ENCODE measurements at places on chromosomes 2 and 18.

DNA sequence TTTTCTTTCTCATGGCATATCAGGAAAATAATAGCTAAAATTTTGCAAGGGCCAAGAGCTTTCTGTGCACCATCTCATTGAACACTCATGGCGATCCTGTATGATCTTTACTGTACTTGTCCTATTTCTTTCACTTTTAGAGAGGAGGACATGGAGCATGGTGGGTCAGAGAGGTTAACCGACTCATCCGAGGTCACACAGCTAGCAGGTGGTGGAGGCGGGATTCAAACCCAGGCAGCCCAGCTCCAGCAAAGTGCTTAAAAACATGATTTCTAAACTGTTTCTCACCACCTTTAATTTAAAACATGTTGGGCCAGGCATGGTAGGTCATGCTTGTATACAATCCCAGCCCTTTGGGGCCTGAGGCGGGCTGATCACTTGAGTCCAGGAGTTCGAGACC, 6.4 kb downstream of the NGEF start:
- no peak for DNase-seq

DNA sequence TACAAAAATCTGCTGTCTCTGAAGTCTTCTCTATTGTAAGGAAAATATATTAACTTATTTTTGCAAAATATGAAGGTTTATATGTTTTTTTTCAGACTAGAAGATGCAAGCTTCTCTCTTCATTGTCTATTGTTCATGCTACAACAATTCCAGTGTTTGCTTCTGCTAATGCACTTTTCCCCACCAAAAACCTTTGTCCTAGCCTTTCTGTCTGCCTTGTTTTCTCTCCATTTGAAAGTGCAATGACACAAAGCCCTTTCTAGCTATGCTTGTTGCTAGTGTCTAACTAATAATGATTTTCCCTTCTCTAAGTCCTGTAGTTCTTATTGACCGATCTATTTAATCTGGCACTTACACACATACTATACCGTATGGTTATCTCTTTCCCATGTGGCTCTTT, 369.5 kb upstream of the CELF4 start:
- DNase-seq: no peak

DNA sequence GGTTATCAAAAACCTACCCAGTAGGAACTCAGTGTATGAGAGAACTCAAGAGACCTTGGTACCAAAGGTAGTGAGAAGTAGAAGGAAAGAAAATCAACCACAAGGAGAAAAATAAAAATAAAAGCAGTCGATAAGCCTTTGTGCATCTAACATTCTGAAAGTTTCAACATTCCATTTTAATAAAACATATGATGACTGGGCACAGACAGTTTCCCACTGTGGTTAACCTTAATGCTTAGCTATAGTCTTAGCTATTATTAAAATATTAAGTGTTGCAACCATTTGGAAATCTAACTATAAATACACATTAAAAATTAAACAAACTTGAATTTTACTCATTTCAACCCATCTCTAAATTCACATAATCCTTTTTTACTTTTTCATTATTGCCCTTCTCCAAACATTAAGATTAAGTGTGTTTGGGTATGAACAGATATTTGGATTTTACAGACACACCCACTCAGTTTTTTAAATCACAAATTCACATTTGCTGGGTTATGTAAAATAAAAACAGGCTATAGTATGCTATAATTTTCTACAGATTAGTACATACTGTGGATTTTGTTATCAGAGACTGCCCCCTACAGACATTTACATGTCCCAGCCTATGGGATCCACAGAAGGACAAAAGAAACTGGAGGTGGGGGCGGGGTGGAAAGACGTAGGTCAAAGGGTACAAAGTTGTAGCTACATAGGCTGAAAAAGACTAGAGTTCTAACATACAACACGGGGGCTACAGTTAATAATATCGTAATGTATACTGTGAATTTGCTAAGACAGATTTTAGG, 32.8 kb downstream of the SRBD1 start:
- DNase-seq: no peak

- DNase-seq: no peak
Observed at GRCh38 chr2:17573085-17573803, 32.7 kb downstream of the VSNL1 start.

DNA sequence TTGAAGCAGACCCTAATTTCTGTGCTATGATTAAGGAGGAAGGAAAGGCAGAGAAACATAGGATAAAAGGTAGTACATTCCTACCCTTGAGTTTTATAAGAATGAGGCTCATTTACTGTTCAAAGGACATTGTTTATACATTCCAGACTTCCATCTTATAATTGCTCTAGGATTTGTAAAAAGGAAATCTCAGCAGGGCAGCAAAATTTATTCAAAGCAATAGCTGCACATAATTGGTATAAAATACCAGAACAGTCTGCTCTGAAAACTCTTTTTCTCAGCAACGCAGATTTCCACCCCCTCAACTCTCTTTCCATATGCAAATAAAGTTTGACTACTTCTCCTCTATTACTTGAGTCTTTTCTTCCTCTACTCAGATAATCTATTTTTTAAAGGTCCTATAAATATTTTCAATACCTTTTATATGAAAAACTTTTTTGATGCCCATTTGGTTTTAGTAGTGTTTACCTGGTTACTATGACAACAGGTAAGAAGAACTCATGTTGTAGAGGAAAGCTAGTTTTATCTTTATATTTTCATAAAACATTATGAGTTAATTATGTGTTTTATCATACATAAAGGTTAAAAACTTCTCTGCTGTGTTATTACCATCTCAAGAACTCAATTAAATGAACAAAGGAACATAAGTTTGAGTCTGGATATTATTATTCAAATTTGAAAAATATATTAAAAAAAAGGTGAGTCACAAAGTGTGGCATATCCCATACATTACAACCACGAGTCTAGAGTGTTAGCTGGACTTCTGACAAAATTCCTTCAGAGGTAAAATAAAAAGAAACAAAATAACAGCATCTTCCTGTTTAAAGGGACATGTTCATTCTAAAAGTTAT, 19.9 kb downstream of the RBMS1 start:
- no peak for DNase-seq

Measured in activated naive CD4-positive, alpha-beta T cell (primary cell).